ENCODE measurements at places on chromosomes 6 and 20.

DNA sequence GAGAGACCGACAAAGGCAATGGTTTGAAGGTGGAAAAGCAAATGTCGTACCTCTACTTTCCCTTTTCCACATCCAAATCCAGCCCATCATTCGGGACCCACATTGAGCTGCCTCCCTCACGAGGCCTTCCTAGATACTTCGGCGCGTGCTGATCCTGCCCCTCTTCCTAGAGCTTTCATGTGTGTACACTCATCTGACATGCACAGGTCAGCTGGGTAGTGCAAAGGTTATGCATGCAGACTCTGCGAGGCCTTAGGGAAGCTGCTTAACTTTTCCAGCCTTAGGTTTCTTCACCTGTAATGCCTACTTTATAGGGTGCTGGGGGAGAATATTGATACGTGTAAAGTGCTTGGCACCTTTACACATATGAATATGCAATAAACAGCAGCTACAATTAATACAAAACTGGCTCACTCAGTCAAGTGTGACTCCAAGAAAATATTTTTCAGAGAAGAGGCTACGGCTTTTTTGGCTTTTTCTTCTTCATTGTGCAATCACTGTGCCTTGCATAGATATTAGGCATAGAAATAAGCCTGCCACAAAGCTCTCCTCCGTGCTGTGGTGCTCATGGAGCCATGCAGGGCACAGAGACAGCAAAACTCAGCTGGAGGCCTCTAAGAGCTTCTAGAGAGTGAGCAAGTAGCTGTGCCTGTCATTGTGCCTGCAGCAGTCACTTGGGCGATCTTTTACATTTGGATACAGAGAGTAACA is 3.6 kb upstream of the MANBAL start:
- DNase-seq: no peak

GRCh38 chr6:113954653-113955052 is 16.3 kb downstream of the HDAC2 start:
- no peak for DNase-seq

DNA sequence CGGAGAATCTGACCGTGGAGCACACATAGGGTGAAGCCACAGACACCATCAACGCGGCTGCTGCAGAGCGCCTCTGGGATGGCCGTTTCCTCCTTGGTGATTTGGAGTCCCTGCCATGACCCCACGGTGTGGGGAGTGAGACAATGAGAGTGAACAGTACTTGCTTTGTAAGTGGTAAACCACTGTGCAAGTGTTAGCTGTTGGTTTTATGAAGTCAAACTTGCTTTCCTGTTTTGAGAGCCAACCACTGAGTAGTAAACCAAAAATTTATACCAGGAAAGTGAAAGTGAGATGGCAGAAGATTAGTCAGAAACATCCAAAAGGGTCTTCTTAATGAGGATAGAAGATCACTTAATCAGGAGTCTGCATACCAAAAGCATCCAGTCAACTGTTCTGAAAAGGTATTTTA is 160.7 kb downstream of the FOXC1 start:
- no peak for DNase-seq

- DNase-seq: no peak
Observed at GRCh38 chr20:38874460-38875174, 51.6 kb upstream of the FAM83D start.

DNA sequence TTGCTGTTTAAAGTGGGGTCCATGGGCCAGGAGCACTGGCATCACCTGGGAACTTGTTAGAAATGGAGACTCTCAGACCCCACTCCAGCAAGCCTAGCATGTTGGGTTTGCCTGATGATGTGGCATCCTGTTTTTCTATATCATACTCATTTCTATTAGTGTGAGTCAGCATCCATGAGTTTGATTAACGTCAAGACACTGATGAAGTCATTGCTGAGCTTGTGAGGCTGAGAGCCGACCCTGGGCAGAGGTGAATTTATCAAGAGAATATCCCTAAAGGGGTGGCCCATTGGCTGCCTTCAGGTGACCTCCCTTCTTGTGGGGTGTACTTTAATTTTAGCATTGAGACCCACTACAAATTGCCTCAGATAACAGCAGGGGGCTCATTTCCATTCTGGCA is 43.4 kb upstream of the RNF144B start:
- no peak for DNase-seq

All from tibial artery (tissue), 4 donors.